ENCODE measurements at places on chromosomes 1 and 21. TPM values are rescaled to one million over a fixed set of nuclear protein-coding genes. Genes with fewer than 3 reads are reported as not detected.

The ESPN gene
- total RNA-seq: 2.2 TPM

The CFHR3 gene
- not detected for total RNA-seq

The OPTC gene
- not detected for total RNA-seq

The AVPR1B gene
- not detected for total RNA-seq

The MIXL1 gene
- total RNA-seq: 1.2 TPM

The LIN28A gene
- not detected for total RNA-seq

The TMCO4 gene
- 9.0 TPM for total RNA-seq

The WDR77 gene
- 41.3 TPM for total RNA-seq

The LDLRAD1 gene
- not detected for total RNA-seq

The ASCL5 gene
- not detected for total RNA-seq

The RIIAD1 gene
- not detected for total RNA-seq

The LORICRIN gene
- not detected for total RNA-seq

The SLC44A3 gene
- 0.42 TPM for total RNA-seq

The SFN gene
- total RNA-seq: 0.42 TPM

The SLC45A1 gene
- total RNA-seq: 1.1 TPM

The SHISA4 gene
- total RNA-seq: 21.2 TPM

The TTC22 gene
- total RNA-seq: not detected

The RLF gene
- 9.4 TPM for total RNA-seq

The DMRTA2 gene
- total RNA-seq: not detected

The RNU1-3 gene
- 2,019 TPM for total RNA-seq

The MYOG gene
- total RNA-seq: not detected

The LCE4A gene
- total RNA-seq: not detected
